AG08395 (cell line): ENCODE measurements at places on chromosomes 1 and 21.

DNA sequence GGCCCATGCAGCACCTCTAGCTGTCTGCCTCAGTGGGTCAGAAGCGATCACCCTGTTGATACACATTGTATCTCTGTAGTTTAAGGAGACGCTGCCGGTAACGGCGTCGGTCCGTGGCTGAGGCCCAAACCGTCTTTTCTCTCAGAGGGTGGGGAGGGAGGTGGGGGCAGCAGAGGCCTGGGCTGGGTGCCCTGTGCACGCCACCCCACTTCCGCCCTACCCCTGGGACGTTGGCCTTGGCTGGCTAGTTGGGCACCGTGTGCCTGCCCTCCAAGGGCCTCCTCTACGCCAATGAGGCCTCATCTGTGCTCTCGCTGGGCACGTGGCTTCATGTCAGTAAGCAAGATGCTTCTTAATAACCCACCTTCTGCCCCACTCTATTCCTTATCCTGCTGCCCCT lies 9.4 kb downstream of the ZC3H12A start:
- no peak for DNase-seq

DNA sequence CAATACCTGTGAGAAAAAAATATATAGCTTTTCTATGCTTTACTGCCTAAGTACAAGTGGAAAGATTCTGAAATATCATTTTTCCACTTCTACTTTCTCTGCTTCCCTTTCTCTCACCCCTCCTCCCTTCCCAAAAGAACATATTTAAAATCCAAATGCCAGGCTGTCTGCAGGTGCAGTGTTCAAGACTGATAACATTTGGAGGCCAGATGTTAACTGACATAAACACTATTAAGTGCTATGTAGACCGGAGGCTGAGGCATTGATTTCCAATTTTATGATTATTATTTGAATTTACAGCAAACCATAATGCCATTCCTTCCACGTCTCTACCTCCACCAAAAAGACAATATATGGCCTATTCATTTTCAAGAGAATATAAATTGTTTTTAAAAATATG lies 296.9 kb upstream of the SGIP1 start:
- DNase-seq: no peak

GRCh38 chr1:114153261-114154145 lies at the start of gene SYT6:
Gene SYT6, minus strand, starts transcription at chr1:114153869. Its CDS starts 97 bp downstream, at chr1:114153772.
- DNase-seq: no peak

DNA sequence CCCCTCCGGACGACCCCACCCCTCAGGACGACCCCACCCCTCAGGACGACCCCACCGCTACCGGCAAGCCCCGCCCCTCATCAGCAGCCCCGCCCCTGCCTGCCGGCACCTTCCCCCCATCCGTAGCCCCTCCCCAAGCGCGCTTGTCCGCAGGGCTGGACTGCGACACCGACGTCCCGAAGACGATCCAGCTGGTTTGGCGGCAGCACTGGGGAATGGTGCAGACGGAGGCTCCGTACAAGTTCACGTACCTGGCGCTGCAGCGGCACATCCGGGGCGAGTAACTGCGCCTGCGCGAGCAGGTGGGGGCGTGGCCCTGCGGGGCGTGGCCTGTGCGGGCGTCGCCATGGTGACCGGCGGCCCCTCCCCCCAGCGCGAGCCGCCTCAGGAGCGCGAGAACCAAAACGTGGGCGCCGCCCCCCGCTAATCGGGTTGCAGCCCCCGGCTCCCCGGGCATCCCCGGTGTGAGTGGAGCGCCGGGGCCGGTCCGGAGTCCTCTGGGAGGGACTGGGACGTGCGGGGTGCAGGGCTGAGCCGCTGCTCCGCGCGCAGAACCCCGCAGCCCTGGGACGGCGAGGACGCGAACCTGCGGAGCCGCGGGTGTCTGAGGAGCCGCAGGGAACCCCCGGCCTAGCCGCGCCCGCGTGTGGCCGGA lies 4.9 kb downstream of the RNF223 start:
- DNase-seq: peak; percentile 80

- DNase-seq: peak; percentile 80
These were observed 8.9 kb upstream of the VWA5B1 start for GRCh38 chr1:20281801-20282200.

DNA sequence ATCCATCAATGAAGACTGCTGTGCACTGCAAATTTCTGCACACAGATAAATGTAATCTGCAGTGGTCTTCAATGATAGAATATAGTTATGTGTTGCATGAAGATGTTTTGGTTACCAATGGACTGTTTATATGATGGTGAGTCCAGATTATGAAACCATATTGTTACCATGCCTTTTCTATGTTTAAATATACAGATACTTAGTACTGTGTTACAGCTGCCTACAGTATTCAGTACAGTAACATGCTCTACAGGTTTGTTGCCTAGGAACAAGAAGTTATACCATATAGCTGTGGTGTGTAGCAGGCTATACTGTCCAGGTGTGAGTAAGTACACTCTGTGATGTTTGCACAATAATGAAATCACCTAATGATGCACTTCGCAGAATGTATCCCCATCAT lies 40.8 kb downstream of the SORT1 start:
- no peak for DNase-seq

GRCh38 chr1:179831225-179831624 lies 46.4 kb downstream of the TOR1AIP2 start:
- no peak for DNase-seq

GRCh38 chr21:35023396-35024070 lies 25.6 kb downstream of the RUNX1 start:
- no peak for DNase-seq
